EH (cell line): ENCODE measurements at places on chromosomes 16 and 17.

DNA sequence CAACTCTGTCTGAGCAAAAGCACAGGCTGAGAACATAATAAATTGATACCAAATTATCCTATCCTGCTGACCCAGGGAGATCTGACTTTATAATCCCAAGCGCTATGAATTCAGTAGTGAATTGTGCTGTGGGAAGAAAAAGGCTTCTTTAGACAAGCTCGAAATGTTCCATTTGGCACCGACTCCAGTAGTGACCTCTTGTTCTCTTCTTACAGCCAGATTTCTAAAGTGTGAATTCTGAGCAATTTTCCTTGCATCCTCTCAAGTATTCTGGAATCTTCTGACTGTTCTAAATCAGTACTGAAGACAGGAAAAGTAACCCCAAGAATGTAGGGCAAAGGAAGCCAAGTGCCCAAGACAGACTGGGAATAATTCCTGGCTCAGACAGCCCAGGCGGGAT is 58.2 kb downstream of the CDYL2 start:
- DNase-seq, result peak; percentile 12

DNA sequence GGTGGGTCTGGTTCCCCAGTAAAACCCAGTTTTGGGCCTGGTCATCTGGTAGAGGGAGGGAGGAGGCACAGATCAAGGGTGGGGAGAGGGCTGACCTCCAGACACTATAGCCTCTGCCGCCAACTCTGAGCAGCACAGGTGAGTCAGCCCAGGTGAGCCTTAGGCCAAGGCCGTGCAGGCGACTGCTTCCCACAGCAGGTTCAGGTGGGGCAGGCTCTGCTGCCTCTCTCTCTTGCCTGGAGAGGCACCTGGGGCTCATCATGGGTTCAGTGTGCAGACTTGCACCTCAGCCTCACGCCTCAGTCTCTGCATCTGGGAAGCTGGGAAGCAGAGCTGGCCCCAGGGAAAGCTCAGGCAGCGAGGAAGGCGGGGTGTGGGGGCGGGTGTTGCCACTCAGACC is 37.8 kb upstream of the IL34 start:
- no peak for DNase-seq

- no peak for DNase-seq
Observed at GRCh38 chr16:65271996-65272395, 150.1 kb upstream of the CDH11 start.

DNA sequence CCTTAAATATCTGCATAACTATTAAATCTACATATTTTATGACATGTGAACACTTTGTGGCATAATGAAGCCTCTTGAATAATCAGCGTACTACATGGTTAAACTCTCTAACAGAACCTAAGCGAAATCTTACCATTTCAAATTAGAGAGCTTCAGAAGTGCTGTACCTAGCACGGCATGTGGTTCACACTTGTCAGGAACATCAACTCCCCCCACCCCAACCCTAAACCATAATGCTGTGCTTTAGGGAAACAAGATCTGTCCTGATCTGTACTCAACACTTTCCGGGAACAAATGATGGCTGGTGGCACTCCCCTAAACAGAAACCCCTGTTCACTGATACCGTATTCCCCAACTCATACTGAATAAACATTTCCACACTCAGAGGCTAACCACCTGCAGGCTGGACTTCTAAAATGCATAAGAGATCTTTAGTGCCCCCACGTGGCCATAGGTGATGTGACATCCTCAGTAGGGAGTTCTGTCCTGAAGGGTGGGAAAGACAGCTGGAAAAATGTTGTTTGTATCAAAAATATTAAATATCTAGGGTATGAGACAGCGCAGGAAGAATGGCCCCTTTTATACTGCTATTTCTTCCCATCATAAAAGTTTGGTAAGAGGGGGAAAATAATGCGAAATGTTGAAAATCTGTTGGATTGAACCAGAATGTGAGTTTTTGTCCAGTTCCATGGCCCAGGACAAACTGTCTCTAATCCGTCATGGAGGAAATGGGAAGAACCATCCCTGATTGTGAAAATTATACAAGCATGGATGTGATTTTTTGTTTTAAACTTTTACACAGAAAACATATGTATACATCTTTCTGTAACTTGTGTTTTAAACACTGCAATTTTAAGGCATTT is 88.6 kb downstream of the USP31 start:
- DNase-seq, result peak; percentile 66

GRCh38 chr16:28958836-28959235 is 8.1 kb downstream of the NFATC2IP start:
- no peak for DNase-seq

DNA sequence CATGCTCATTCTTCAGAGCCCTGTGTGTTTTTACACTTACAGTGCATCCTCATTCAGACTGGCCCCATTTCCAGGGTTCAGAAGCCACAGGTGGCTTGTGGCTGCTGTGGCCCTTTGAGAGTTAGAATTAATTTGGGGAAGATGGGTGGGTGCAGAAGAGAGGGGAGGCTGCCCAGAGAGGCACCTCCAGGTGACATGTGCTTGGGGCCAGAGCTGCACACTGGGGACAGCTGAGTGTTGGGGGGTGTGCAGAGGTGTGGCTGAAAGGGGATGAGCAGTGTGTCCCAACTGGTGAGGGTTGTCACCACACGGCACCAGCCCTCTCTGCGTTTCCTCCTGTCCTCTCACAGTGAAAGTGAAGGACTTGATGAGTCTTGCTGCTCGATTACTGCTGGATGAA is 6.9 kb upstream of the EIF1 start:
- DNase-seq, result no peak

GRCh38 chr16:66395806-66396555 is 29.5 kb downstream of the CDH5 start:
- DNase-seq, result no peak

- DNase-seq, result peak; percentile 62
Observed at GRCh38 chr16:11016993-11017392, 72.6 kb downstream of the CLEC16A start.

DNA sequence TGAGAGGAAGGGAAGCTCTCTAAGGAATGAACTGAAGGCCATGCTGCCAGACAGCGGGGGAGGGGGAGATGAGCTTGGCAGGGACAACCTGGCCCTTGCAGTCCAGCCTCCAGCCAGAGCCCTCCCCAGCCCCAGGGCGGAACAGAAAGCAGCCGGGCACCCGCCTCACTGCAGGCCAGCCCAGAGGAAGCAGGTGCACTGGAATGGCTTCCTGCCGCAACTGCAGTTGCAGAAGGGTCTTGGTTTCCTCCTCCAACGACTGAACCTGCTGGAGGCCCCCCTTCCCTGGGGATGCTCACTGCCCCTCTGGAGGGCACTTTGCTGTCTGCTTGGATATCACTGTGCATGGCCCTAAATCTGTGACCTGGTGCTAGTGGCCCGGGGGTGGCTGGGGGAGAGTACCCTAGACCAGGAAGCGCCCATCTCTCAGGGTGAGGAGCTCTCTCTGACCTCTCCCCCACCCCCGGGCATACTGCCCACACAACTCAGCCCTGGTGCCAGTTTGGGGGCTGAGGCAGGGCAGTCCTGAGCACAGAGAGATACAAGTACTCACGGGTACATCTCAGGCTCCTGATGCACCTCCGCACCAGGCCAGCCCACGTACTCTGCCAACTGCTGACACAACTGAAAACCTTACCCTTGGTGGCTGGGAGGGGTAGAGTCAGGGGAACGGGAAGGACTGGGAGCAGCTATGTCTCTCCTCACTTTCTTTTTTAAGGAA is 41.1 kb downstream of the MYO18A start:
- no peak for DNase-seq

GRCh38 chr16:23597003-23597756 is 1.1 kb upstream of the NDUFAB1 start:
- peak; percentile 15 for DNase-seq

- no peak for DNase-seq
Observed at GRCh38 chr17:74317071-74317470, 9.0 kb upstream of the KIF19 start.
